ENCODE measurements at places on chromosomes 1 and 21.

DNA sequence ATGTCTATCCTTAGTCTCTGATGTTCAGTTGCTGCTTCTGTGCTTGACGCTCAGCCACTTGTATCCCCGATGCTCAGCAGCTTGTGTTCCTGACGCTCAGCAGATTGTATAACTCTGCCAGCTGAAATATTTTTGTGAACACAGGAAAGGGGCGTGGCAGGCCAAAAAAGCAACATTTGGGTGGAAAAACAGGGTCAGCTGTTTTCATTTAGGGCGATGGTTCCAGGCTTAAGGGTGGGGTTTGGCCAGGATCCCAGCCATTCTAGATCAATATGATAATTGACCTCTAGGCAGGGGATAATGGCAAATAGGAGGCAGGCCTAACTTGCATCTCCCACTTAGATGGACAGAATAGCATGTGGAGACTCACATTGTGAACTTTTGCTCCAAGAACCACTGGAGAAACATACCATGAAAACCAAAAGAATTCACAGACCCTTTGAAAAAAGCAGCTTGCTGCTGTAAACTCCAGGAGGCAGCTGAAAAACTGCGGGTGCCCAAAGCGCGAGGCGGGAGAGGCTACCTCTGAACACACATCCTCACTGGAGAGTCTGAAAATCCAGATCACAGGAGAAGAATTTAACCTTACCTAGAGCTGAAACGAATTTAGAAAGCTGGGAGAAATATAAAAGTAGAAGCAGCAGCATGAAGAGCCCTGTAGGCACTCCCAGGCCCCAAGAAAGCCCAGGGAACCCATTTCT lies 58.3 kb downstream of the ZNF648 start:
- no peak for DNase-seq

GRCh38 chr1:192010406-192010805 lies 147.9 kb upstream of the RGS18 start:
- DNase-seq, result no peak

DNA sequence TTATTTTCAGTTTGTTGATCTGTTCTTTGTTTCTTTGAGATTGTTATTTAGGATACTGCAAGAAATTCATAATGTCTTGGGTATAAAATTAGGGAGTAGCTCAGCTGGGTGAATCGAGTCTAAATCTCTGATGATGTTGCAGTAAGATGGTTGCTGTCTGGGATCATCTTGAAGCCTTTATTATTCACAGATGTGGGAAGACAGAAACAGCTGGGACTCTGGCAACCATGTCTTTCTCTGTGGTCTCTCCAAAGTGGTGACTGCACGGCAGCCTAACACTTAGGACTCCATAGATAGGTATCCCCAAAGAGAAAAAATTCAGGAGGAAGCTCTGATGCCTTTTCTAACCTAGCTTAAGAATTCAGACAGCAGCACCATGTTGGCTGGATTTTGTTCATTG lies 52.7 kb downstream of the RAP1A start:
- peak; percentile 28 for DNase-seq

GRCh38 chr1:32647308-32648134 lies 2.8 kb downstream of the ZBTB8OS start:
- DNase-seq, result no peak

GRCh38 chr21:45847870-45848269 lies 133.7 kb upstream of the COL6A1 start:
- DNase-seq, result peak; percentile 18

- DNase-seq, result peak; percentile 79
These were observed 66.5 kb upstream of the PRKACB start for GRCh38 chr1:84077476-84078107.

DNA sequence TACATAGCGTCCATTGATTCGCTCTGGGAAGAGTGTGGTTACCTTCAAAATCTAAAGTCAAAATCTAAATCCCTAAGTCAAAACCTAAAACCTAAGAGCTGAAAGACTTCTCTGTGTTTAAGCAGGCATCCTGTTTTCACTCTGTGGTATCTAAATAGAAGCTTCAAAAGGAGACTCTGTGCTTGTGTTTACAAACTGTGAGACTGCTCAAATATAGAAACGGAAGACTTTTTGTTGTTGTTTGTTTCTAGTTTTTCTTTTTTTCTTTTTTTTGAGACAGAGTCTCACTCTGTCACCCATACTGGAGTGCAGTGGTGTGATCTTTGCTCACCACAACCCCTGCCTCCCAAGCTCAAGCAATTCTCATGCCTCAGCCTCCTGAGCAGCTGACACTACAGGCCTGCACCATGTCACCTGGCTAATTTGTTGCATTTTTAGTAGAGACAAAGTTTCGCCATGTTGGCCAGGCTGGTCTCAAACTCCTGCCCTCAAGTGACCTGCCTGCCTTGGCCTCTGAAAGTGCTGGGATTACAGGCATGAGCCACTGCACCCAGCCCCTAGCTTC lies 425.9 kb downstream of the SMYD3 start:
- DNase-seq, result no peak

GRCh38 chr1:227437495-227438008 lies 119.3 kb upstream of the CDC42BPA start:
- peak; percentile 74 for DNase-seq

DNA sequence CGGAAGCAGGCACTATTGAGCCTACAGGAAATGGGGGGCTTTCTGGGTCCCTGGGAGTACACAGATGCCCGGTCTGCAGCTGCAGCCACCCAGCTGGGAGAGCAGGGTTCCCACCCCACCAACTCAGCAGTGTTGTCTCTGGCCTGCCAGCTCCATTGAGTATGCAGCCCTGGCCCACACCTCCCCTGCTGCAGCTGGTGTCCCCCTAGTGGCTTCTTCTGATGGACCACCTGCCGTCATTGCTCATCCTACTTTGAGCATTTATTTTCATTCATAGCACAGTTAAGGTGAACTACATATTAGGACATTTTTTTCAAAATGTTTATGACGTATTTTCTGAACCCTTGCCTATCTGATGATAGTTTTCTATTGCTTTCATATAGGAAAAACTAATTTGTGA lies 189.8 kb upstream of the LYPLAL1 start:
- no peak for DNase-seq

DNA sequence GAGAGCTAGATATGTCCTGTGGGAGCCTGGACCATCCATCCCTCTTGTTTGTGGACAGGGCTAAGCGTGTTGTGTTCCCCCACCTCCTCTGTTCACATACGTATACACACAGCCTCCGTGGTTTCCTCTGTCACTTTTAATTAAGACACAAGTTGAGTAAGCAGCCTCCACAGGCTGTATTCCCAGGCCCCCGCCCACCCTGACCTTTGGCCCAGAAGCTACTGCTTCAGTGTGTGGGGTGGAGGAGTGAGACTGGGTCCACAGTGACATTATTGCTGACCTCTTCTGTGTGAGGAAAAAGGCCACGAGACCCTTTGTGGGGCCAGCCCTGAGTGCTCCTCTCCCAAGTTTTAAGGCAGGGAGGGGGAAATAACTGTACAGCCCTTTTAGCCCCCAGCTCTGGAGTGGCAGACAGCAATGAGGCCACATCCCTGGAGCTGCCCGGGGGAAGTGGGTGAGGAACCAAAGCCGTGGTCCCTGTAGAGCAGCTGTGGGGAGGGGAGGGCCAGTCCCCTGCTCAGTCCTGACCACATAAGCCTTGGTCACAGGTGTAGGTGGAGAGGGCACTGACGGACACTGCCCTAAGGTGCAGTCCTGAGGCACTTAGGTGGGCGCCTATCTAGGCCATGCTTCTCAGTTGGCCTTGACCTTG lies 4.4 kb downstream of the ELOVL1 start:
- DNase-seq, result peak; percentile 48

DNA sequence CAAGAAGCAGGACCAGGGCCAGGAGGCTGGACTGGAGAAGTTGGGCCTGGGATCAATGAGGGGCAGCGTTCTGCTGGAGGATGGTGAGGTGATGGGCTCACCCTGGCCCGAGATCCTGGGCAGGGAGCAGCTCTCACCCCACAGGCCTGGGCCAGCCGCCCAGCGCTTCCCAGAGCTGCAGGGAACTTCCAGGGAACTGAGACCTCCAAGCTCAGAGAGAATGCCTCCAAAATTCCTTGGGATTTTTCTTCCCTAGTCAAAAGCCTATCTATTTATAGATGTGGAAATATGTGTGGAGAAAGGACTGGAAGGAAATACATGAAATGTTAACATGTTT lies 121.2 kb downstream of the SPSB1 start:
- peak; percentile 96 for DNase-seq

DNA sequence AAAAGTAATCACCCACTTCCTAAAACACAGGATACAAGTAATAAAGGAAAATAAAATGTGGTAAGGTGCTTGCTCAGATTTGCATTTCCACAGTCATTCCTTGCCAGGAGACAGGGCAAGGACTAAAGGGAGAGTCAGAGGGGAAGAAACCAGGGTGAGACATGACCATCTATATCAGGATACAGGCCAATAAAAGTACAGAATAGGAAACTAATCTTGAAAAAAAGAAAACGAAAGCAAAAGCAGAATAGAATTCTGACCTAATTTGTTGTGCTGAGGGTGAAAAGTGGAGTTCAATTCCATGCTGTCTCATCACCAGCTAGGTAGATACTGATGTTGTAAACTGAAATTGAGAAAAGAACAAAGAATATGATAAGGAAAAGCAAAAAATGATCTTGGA lies 27.3 kb downstream of the JMJD4 start:
- no peak for DNase-seq

GRCh38 chr1:9009438-9010370 lies 16.5 kb downstream of the SLC2A7 start:
- DNase-seq, result peak; percentile 19

GRCh38 chr1:57422271-57423134 lies 1.4 kb downstream of the DAB1 start:
- DNase-seq, result peak; percentile 40

GRCh38 chr1:191912517-191912916 lies 245.7 kb upstream of the RGS18 start:
- no peak for DNase-seq

- DNase-seq, result no peak
These were observed 31.0 kb upstream of the LHX4 start for GRCh38 chr1:180199018-180199417.

- DNase-seq, result no peak
These were observed 12.3 kb upstream of the IL22RA1 start for GRCh38 chr1:24155011-24155782.

DNA sequence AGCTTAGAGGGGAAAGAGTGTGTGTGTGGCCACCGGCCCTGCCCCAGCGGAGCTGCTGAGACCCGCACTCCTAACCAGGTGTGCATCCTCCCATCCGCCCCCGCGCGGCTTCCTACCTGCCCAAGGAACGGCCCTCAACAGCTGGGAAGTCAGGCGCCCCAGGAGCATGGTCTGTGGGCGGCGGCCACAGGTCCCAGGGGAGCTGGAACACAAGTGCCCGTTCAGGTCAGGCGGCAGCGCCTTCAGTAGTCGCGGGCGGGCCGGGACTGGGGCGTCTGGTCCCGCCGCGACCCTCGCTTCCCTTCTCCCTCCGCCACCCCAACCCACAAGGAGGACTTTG lies 448 bp downstream of the AURKAIP1 start:
- peak; percentile 9 for DNase-seq

DNA sequence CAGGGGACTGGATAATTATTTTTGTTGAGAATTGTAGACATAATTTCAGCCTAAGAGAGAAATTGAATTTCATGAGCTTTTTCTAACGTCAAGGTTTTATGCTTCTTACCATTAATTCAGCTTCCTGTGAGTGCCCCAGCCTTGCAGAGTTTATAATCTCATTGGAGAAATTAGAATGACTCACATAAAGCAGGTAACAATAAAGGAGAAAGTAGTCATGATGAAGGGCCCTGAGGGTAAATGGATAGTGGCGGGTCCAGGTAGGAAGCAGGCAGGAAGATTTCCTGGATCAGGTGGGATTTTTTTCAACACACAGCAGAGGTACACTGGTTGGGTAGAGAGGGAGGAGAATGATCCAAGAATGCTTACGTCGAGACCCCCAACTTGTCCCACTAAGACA lies 311.4 kb downstream of the BARHL2 start:
- DNase-seq, result no peak

- DNase-seq, result peak; percentile 10
These were observed 17.6 kb downstream of the NOS1AP start for GRCh38 chr1:162087111-162087510.

DNA sequence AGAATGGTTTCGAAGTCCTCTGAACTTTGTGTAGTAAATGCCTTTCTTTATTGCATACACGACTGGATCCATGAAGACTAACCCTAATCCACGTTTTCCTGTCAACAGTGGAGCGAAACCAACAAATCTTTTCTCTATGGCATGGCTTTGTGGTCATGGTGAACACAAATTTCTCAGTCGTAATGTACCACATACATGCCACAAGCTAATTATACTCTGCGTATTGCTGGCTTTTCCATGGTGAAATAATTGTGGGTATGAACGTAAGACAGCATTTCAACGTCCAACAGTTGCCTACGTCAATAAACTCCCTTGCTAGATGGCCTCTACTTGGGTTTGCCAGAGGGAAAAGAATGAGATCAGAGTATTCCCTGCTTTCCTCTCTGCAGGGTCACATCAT lies 27.5 kb downstream of the INTS7 start:
- no peak for DNase-seq

DNA sequence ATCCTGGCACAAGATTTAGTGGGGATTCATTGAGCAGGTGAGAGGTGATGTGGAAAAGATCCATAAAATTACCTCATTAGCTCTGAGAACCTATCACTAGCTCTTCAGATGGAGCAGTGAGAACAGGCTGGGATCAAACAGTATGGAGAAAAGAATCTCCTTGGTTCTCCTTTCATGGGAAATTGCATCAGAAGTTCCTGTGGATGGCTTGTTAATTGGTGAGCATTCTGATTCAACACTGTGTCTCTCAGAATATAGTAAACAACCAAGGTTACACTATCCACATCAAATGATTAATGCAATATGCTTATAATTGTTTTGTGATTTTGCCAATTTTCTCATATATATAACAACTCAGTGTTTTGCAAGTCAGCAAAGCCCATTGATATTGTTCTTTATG lies 8.3 kb upstream of the CD55 start:
- DNase-seq, result no peak

- peak; percentile 82 for DNase-seq
These were observed 25.3 kb downstream of the A3GALT2 start for GRCh38 chr1:33295450-33296081.

DNA sequence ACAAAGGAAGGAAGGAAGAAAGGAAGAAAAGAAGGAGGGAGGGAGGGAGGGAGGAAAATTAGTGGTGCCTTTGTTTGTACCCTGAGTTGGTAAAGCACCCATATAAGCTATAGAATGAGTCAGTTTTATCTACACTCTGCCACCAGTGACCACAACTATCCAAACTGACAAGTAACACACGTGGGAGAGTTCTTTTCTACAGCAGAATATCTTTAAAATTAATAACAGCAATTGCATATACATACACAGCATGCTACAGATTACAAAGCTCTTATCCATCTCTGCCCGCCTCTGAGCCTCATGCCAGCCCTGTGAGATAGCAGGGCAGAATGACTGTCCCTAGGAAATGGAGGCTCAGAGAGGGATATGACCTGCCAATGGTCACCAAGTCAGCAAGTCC lies 20.3 kb downstream of the CDCP2 start:
- peak; percentile 44 for DNase-seq

DNA sequence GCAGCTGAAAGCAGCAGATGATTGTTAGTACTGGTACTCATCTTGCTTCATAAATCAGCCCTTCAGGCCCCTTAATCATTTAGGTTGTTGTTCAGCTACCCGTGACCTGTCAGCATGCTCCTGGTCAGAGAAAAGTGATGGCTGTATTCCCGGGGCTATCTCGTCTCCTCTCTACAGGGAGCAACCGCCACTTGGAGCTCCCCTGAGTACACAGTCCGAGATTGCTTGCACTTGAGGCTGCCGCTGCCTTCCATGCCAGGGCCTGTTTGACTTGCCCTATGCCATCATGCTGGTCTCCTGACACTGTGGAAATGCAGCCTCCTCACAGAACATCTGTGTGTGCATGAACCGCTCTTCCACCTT lies 97.5 kb downstream of the SPATA46 start:
- no peak for DNase-seq

All from EH (cell line).